ENCODE measurements at places on chromosomes 5 and 9. TPM values are rescaled to one million over a fixed set of nuclear protein-coding genes. Genes with fewer than 3 reads are reported as not detected.

GRCh38 chr9:34986540-34987047 lies 3.0 kb upstream of the DNAJB5 start:
- DNase-seq = no peak

Gene IGIP
- 4.0 TPM for total RNA-seq

DNA sequence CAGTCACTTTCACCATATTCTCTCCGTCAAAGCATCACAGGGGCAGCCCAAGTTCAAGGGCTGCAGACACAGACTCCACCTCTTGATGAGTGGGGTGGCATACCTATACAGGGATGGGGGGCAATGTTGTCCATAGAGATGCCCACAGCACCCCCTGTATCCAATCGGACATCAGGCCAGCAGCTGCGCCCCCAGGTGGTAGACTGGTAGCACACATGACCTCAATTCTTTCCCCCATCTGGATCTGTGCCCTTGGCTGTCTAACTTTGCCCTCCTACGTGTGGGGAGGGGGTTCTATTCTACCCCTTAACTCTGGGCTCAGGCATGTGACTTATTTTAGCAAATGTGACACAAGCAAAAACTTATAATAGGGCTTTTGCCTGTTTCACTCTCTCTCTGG lies 84.0 kb upstream of the SLC25A48 start:
- no peak for DNase-seq

GRCh38 chr9:18549772-18550171 lies 75.8 kb downstream of the ADAMTSL1 start:
- no peak for DNase-seq

DNA sequence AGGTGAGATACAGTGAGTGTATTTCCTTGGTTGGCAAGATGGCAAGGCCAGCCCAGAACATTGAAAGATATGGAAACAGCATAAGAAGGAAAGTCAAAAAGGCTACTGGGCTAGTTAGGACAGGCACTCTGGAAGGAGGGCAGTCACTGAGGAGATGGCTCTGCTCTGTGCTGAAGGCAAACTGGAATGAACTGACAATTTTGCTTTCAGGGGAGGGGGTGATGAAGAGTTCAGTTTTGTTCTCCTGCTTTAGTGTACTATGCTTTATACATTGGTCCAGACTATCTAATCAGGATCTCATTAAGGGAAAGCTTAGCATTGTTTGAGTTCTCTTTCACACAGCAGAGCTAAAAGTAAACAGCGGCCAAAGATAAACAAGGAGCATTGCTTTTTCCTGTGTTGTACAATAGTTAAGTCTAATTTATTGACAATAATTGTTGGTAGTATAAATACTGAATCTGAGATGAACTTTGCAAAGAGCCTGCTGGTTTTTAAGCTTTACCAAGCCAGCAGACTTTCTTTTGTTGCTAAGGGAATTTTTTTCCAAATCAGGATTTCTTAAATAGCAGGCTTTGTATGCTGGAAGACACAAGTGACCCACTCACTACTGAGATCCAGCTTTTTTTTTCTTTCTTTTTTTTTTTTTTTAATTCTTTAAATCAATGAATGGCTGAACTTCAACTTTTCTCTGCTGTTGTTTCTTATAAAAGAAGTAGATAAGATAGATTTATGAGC lies 355.5 kb downstream of the ARRDC3 start:
- DNase-seq = no peak

DNA sequence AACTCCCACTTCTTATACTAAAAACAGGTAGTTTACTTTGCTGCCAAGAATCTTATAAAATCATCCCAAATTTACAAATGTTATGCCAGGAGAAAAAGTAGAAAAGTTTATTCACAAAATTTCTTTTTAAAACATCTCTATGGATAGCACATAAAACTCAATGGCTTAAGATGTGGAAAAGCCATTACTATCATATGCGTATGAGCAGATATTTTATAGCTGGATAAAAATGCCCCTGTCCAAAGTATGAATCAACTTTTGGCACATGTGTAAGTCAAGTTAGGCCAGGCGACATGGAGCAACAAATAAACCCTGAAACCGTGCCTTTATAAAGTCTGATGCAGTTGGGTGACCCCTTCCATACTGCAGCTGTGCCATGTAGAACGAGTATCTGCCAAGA lies 38.6 kb upstream of the FBP1 start:
- no peak for DNase-seq

All from dermis microvascular lymphatic vessel endothelial cell (primary cell).